ENCODE measurements at places on chromosomes 12 and 14.
A peak's percentile ranks its signal among the peaks of the same experiment; 100 is the strongest.

GRCh38 chr12:96256672-96257361, 62.6 kb downstream of the ELK3 start:
- no peak for DNase-seq

DNA sequence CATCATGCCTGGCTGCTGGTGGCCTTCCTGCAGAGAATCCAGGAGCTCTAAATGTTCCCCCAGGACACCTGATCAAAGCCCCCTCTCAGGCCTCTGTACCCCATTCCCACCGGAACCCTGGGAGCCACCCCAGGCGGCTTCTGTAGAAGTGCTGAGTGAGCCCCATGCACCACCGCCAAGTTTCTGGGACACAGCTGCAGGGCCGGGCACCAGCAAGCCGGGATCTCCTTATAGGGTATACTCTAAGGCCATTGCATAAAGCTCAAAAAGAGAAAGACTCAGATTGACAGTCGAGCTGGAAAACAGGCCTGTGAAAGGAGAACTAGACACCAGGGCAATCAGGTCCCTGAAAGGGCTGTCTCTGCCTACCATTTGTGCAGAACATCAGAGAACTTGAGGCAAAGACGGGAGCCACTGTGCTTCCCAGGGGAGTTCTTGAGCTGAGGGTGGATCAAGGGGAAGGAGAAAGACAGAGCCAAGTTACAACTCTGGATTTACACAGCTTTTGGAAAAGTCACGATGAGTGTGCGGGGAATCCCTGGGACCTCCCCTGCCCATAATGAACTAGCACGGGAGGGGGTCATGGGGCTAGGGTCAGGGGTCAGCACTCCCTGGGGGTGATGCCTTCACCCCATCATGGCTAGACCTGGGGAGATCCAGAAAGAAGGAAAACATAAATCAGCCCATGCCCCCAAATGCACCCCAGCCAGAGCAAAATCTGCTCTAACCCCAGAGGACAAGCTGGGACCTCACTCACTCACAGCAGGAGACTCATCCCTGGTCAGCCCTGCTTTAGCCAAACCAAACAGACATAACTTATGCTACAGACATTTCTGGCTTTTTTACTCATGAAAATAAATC, 51.1 kb downstream of the ITPK1 start:
- DNase-seq, result no peak

GRCh38 chr12:111748867-111749266, 17.9 kb upstream of the ALDH2 start:
- no peak for DNase-seq

- no peak for DNase-seq
Observed at GRCh38 chr14:91786188-91786587, 54.3 kb upstream of the CATSPERB start.

DNA sequence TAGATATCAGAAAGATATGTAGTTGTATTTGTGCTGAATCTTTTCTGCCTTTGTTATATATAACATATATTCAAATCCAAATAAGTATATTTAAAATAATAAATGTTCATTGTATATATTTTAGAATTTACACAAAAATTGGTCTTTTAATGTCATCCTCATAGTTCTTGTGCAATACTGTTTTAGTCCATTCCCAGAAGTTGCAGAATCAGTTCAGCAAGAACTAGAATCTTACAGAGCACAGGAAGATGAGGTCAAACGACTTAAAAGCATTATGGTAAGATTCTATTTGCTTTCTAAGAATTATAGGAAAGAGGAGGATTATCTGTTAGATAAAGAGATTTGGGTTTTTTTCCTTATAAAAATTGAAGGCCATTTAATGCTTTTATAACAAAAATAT, 51.0 kb downstream of the SCFD1 start:
- DNase-seq, result no peak

- DNase-seq, result no peak
Observed at GRCh38 chr12:64352181-64352580, 38.4 kb downstream of the C12orf56 start.

GRCh38 chr14:56794557-56795283, 15.6 kb downstream of the OTX2 start:
- peak; percentile 69 for DNase-seq

DNA sequence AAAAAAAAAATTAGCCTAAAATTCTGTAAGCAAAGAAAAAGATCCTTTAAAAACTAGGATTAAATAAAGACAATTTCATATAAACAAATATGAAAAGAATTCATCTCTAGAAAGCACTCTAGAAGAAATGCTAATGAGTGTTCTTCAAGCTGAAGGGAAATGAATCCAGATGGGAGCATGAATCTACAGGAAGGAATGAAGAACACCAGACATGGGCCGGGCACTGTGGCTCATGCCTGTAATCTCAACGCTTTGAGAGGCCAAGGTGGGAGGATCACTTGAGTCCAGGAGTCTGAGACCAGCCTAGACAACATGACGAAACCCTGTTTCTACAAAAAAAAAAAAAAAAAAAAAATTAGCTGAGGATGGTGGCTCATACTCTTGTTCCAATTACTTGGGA, 297.2 kb downstream of the FBXL14 start:
- no peak for DNase-seq

- DNase-seq, result no peak
Observed at GRCh38 chr14:50319293-50319692, 7.2 kb downstream of the DMAC2L start.

DNA sequence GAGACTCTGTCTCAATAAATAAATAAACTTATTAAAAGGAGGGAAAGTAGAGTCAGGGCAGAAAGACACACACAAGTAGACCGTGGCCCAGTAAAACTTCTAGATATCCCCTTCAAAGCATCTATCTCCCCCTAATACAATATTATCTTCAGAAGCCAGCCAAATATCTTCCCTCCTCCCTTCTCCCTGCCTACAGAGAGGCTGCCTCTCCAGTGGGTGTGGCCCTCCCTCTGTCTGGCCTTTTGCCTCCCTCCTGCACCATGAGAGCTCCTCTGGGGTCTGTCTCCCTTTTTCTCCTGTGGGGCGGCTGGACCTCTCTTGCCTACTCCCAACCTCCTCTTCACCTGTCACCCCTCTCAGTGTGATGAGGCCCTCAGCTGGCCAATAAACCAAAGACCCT, 139.2 kb downstream of the EGLN3 start:
- no peak for DNase-seq

- no peak for DNase-seq
Observed at GRCh38 chr14:95645389-95645996, 40.7 kb upstream of the TCL1B start.

DNA sequence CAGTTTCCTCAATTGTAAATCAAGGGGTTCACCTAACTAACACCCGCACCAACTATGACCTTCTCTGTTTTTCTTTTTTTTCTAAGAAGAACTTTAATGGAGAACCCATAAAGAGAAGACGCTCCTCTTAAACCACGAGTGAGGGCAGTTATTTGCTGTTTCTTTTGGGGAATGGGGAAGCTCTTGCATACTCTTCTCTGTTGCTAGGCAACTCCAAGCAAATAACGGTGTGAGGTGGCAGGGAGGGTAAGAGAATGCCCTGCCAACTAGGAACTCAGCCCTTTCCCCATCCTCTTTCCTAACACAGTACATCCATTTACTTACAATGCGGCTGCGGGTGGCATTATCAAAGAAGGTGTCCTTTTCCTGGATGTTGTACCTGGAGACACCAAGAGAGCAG, 114.9 kb downstream of the ANO2 start:
- no peak for DNase-seq

GRCh38 chr14:93369713-93370266, 22.8 kb downstream of the COX8C start:
- no peak for DNase-seq

GRCh38 chr12:3741882-3742672, 10.8 kb downstream of the CRACR2A start:
- no peak for DNase-seq

DNA sequence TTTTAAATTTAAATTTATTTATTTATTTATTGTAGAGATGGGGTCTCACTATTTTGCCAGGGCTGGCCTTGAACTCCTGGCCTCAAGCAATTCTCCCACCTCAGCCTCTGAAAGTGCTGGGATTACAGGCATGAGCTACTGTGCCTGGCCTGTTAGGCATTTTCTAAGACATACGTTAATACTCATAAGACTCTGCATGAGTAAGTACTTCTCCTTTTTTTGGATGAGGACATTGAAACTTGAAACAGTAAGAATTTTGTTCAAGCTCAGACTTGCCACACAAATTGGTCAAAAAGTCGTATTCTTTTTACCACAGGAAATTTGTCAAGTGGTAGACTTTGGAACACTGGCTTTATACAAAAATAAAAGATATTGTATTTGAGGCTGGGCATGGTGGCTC, 187.4 kb upstream of the RASSF8 start:
- DNase-seq, result no peak

DNA sequence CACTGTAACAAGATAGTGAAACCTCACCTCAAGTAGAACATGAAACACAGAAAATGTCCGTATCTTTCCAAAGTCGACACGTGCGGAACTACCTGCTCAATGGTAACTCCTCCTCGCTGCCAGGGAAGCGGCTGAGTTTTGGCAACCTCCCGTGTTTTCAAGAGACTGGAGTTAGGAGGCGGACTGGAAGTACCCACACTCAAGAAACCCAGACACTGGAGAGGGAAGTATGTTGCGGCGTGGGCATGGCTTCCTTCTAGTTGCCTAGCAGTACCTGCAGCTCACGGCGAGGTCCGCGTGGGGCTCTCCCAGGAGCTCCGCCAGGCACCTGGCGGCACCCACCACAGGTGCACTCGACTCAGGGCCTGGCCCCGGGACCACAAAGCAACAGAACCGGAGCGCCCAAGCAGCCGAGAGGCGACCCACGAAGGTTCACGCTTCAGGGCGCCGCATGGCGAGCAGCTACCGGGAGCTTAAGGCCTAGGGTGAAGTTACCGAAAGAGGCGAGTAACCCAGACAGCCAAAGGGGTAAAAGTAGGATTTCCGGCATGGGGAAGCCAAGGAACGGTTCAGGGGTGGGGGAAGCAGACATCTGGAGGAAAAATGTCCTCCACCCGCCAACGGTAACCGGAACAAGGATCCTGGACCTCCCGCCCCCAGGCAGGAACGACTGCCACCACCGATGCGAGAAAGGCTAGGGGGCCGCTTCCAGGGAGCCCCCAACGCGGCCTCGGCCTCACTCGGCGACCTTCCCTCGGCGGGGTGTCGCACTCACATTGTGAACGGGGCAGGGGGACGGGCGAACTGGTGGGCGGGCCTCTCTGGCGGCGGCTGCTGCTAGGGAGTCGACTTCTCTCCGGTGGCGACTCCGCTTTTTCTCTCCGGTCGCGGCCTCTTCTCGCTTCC, 608 bp downstream of the PTGES3 start:
- DNase-seq, result peak; percentile 81

DNA sequence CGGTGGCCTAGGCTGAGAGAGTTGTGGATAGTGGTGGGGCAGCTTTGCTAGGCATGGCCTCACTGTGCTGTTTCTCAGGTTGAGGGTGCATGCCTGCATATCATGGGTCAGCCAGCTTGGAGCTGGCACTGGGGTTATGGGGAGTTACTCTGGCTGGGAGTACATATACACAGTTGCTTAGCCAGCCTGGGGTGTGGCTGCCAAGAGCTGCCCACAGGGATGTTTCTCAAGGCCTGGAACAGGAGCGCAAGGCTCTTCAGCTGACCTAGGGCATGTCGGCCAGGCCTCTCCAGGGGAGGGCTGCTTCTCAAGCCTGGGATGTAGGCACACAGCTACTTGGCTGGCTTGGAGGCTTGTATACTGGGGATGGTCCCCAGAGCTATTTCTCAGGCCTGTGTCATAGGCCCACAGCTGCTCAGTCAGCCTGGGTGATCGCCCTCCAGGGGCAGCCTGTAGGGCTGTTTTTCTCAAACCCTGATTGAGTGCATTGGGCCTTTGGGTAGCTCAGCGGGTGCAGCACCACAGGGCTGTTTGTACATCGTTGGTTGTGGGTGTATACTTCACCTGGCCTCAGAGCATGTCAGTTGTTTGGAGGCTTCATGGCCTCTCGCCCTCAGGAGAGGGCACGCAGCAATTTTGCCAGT, 114.9 kb downstream of the METTL25 start:
- peak; percentile 27 for DNase-seq

DNA sequence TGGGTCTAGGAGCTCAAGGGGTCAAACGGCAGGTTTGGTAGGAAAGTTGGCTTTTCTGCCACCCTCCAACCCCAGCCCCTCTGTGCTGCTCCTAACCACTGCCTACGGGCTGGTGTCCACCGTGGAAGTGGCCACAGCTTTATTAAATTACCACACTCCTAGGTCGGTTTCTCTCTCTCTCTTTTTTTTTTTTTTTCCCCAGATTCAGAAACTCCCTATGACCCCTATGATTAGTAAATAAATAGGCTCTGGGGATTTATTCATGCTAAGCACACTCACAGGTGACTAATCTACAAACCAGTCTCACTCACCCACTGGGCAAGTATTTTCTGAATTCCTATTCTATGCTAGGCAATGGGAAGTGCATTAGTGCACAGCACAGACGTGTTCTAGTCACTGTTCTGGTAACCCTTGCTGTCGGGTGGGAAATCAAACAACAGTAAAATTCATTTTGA, 8.7 kb upstream of the DDX47 start:
- DNase-seq, result no peak

DNA sequence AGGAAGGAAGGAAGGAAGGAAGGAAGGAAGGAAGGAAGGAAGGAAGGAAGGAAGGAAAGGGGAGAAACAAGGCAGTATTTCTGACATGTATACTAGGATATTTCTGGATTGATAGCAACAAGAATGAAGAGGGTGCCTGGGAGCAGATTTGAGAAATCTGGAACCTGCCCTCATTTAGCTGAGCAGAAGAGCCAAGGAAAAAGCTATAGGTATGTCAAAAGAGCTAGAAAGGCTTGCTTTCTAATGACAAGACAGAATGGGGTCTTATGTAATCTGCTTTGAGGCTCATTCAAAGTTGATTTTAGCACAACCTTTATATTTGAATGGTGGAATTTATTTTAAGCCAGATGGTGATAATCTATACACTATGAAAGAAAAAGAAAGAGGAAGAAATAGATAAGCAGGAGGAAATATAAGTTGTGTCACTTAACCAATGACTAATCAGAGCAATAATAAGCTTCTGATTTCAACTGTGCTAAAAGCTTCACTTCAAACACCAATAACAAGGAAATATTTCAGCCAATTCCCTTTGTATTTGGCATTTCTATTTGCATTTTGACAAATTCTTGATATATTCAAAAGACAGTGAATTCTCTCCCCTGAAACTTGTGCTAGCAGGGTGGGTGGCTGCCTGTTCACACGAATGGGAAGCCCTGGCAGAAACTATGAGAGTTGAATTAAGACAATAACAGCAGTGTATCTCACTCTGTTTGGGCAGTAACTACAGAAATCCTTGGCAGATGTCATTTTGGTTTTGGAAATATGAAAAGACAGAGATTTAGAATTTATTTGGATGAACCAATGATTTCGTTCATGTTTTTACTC, 76.3 kb upstream of the FLRT2 start:
- DNase-seq, result no peak

GRCh38 chr14:103710771-103711377, 4.4 kb downstream of the XRCC3 start:
- peak; percentile 20 for DNase-seq

DNA sequence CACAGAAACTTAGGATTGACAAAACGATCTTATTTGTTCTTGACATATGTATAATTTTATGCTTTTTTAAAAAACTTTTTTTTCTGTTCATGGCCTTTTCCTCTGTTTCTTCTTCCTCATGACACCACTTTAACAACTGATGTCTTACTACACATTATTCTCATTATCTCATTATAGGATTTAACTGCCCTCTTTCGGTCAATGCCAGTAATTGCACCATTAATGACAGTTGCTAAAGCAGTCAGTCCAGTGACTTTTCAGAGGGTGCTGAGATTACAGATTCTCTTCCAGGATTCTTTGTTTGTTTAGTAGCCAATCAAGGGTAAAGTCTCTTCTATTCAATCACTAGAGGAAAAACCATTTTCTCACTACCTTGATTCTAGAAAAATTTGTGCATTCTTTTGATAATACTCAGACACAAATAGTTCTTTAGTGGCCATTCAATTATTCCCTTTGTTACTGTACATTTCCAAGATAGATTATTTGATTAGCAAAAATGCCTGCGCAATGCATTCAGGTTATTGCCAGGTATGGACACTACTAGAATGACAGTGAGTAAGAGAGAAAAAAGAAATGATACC, 50.1 kb downstream of the KLRG1 start:
- no peak for DNase-seq

Data from Right ventricle myocardium inferior (tissue), 1 donor.